ENCODE measurements at places on chromosomes 2 and 18. TPM values are rescaled to one million over a fixed set of nuclear protein-coding genes. Genes with fewer than 3 reads are reported as not detected.

GRCh38 chr2:151518802-151519201, 109.1 kb downstream of the RIF1 start:
- DNase-seq: peak; percentile 73

Gene TFCP2L1
- 12.3 TPM for total RNA-seq

DNA sequence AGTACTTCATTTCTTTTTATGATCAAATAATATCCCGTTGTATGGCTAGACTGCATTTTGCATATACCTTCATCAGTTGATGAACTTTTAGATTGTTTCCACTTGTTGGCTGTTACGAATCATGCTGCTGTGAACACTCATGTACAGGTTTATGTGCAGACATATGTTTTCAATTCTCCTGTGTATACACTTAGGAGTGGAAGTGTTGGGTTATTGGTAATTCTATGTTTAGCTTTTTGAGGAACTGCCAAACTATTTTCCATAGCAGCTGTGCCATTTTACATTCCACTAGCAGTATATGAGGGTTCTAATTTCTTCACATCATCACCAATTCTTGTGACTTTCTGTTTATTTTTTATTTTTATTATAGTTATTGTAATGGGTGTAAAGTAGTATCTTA, 32.1 kb upstream of the LCLAT1 start:
- DNase-seq: no peak

- DNase-seq: no peak
These were observed 29.4 kb downstream of the YWHAQ start for GRCh38 chr2:9601397-9601796.

Gene TUBA4B
- total RNA-seq: 0.52 TPM

DNA sequence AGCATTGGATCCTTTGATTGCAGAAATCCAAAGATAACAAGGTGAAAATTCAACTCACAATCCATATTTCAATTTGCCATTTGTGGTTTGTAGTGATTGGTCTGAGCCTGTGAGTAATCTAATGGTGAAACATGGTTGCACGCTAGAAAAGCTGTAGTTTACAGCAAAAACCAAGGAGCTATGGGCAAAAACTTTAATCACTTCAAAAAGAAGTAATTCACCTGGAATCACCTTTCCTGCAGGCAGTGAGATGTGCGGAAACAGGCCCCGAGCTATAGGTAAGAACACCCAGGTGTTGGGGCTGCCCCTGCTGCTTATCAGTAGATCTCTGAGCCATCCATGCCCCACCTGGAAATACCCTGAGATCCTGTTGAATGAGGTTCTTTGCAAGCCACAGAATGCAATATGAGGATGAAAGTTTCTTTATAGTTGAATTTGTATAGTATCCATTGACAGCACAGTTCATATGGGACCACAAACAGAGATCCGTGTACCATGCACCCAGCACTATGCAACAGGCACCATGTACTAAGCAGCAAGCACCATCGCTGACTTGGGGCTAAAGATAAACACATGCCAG, 208.2 kb downstream of the SPP2 start:
- DNase-seq: no peak

Gene SGO2
- 29.4 TPM for total RNA-seq

Gene LIMS3
- 1.7 TPM for total RNA-seq

GRCh38 chr18:52219102-52219501, 120.9 kb upstream of the DCC start:
- no peak for DNase-seq

DNA sequence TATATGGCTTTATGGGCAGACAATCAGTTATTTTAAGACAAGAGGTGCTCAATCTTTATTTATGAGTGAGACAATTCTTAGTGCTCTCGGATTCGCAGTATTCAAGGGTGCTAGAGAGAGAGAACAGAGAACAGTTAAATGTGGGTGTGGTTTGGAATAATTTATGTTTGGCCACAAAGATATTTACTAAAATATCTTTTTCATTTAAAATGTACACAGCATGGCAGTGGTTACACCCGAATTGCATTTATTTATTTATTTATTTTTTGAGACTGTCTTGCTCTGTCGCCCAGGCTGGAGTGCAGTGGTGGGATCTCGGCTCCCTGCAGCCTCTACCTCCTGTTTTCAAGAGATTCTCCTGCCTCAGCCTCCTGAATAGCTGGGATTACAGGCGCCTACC, 109.2 kb downstream of the CDCA7 start:
- no peak for DNase-seq

- no peak for DNase-seq
These were observed 40.0 kb downstream of the NPPC start for GRCh38 chr2:231886071-231886681.

DNA sequence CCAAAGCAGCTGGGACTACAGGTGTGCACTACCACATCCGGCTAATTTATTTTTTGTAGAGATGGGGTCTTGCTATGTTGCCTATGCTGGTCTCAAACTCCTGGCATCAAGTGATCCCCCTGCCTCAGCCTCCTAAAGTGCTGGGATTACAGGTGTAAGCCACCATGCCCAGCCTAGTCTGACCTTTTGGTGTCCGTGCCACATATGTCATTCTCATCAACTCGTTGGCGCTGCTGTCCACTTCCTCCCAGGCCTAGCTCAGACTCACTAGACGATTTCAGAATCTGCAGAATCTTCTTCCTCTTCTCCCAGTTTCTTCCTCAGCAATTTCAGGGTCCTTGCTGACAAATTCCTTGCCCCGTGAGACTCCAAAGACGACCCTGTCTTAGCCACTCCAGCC, 39.8 kb upstream of the DNMT3A start:
- DNase-seq: no peak

Gene AMER3
- total RNA-seq: not detected

DNA sequence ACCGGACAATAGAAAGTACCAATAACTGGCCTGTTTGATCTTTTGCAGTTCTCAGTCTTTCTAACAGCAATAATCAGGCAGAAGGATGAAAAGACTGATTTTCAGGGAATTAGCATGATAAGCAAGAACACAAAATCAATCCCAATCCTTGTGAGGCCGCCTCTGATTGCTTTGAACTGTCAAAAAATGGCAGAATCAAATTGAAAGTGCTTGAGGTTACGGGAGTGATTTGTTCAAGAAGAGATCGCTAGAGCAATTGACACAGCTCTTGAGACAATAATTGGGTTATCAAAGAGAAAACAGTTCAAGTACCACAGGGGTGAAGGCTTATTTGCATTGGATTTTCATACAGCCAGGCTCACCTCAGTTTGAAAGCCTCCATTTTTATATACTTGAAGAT, 663.4 kb downstream of the ARHGAP15 start:
- DNase-seq: no peak

DNA sequence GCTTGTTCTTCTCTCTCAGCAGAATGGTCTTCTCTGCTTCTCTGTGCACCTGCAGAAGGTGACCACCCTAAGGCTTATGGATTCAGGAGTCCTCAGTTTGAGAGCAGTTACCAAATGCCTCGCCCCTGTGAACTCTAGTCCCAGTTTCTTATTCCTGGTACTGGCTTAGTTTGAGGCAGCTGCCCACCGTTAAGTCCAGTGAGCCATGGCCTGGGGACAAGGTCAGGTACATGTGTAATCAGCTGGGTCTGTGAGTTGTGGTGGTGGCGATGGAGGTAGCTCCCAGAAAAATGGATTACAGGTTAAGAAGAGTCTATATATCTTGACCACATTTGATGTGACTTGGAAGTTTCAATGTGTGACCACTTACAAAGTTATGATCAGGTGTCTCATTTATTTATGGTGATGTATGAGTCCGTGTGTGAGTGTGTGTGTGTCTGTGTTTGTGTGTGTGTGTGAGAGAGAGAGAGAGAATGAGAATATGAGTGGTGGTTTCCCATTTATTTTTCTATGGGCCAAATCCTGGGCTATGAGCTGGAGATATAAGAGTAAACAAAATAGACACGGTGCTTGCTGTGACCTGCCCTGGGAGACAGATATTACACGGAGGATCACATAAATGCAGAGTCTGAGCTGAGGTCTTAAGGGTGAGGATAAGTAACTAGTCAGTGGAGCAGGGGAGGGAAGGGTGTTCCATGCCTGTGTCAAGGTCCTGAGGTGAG, 13.0 kb upstream of the IL1RN start:
- DNase-seq: no peak

- no peak for DNase-seq
These were observed 14.4 kb upstream of the SLC39A10 start for GRCh38 chr2:195642679-195643068.

DNA sequence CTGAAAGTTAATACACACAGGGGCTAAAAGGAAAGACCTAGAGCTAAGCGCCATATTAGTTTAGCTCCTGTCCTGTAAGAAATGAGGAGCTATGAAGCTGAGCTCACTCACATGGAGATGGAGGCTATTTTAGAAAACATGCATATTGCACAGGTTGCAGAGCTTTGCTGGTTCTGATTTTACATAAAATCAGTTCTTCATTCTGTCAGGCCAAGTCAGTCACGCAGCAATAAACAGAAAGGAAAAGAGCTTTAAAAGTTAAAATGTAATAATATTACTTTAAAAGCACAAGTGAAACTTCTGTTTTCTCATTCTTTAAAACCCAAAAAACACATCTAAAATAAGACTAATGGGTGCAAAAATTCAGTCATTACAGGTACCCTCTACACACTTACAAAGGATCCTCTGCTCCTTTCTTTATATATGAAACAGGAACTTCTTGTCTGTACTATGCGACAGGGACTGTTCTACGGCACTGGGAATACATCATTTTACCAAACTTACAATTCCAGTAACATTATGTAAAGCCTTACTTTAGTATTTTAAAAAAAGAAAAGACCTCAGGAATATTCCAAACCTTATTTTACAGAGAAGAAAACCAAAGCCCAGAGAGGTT, 113.8 kb downstream of the THADA start:
- no peak for DNase-seq

GRCh38 chr2:45379399-45380087, 231.5 kb downstream of the SRBD1 start:
- DNase-seq: no peak

DNA sequence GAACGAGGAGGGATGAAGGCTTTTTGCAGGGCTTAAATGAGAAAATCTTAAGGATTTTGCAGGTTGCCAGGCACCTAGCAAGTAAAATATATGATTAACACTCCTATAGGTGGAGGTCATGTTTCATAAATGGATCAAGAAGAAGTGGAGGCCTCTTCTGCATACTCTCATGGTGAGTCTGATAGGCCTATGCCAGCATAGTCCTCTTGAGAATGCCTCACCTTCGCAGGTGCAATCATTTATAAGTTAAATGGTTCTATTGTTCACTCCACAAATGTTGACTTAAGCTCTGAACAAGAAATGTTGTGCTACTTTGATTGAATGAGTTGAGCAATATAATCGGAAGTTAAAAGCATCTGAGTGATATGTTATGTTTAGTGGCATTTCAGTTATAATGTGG, 12.1 kb downstream of the LRRTM1 start:
- DNase-seq: no peak

GRCh38 chr2:174970092-174970491, 35.1 kb downstream of the CHN1 start:
- DNase-seq: no peak

DNA sequence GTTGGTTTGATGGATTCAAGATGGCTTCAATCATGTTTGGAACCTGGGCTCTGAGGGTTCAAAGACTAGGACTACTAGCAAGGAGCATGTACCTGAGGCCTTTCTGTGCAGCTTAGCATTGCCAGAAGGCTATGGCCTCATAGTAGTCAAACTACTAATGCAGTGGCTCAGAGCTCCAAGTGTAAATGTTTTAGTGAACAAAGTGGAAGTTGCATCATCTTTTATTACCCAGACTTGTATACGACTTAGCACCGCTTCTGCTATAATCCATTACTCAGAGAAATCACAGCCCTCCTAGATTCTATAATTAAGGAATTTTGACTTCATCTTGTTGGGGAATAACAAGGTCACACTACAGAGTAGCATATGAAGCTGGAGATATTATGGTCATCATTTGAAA, 210.5 kb downstream of the ERBB4 start:
- DNase-seq: peak; percentile 15

Gene ASIC4
- total RNA-seq: not detected

DNA sequence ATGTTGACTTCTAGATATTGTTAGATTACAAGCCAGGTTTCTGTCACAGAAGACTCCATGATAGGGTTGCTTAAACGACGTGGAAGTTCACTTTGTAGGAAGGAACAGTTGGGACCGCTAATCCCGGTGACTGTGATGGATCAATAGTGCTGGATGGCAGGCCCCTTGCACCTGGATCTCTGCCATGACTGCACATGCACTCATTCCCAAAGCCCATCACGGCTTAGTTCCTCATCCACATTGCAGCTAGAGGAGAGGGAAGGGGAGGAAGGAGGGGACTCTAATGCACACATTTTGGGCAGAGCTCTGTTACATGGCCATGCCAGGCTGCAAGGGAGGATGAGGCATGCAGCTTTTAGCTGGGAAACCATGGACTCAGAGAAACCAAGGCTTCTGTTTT, 773.7 kb upstream of the RAB6C start:
- DNase-seq: no peak

- no peak for DNase-seq
These were observed 18.4 kb upstream of the ZNF638 start for GRCh38 chr2:71313016-71313766.

Gene SOX11
- total RNA-seq: 17.1 TPM

DNA sequence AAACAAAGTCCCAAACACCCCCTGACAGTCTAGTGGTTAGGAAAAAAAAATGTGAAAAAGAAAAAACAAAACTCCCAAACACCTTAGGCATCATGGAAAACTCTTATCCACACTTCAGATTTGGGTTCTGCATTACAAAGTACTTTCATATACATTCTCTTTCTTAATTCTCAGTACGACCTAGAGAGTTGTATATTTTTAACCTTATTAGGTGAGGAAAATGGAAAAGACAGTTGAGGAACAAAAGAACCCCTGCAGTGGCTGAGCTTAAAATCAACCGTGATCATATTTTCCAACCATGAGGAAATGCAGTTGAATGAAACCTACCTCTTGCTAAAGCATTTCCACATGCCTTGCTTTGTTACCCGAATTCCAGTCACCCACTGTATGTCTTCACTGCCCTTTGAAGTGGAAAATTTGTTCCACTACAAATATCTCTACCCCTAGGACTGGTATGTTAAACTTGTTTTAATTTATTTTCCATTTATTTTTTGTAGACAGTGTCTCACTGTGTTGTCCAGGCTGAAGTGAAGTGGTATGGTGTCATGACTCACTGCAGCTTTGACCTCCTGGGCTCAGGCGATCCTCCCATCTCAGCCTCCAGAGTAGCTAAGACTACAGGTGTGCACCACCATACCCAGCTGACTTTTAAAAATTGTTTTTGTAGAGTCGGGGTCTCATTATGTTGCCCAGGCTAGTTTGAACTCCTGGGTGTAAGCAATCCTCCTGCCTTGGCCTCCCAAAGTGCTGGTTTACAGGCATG, 56.9 kb upstream of the LPIN2 start:
- DNase-seq: no peak

GRCh38 chr2:177433402-177433801, 40.8 kb downstream of the AGPS start:
- DNase-seq: no peak

Gene CNTNAP5
- total RNA-seq: not detected

GRCh38 chr2:88517759-88518201, 65.3 kb upstream of the FOXI3 start:
- DNase-seq: no peak

GRCh38 chr2:239363946-239364637, 36.7 kb downstream of the HDAC4 start:
- no peak for DNase-seq

GRCh38 chr2:172196768-172197431, 94.2 kb upstream of the DLX2 start:
- no peak for DNase-seq

All from epithelial cell of proximal tubule (primary cell).